ENCODE measurements at places on chromosomes 1 and 21. TPM values are rescaled to one million over a fixed set of nuclear protein-coding genes. Genes with fewer than 3 reads are reported as not detected.

Gene ZNF695
- not detected for total RNA-seq

GRCh38 chr1:207240325-207241101 is 81.0 kb upstream of the CD55 start:
- DNase-seq: peak; percentile 4

DNA sequence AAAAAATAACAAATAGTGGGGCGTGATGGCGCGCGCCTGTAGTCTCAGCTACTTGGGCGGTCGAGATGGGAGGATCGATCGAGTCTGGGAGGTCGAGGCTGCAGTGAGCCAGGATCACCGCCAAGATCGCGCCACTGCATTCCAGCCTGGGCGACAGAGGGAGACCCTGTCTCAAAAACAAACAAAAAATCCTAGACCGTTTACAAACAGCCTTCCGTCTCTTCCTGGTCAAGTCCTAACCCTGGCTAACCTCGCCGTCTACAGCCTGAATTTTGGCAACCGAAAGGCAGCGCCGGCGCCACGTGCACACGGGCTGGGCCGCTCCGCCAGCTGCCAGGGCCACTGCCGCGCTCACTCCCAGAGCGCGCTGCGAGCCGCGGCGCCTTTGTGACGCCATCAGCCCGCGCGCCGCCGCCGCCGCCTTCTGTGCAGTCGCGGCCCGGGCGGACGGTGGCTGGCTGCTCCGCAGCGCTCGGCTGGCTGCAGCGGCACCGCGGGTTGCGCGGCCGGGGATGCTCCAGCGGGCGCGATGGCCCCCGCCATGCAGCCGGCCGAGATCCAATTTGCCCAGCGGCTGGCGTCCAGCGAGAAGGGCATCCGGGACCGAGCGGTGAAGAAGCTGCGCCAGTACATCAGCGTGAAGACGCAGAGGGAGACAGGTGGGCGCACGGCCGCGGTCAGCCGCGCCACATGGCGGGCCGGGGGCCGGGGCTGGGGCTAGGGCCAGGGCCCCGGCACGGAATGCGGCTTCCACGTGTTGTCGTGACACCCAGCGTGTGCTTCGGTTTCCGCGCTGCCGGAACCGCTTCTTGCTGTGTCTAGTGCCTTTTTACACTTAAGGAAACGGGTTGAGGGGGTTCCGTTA is at the start of the genes HSF2BP and RRP1B:
Gene HSF2BP (minus strand): TSS at position 353 of the 865 bp plus-strand sequence. CDS start 1,392 bp downstream, outside the sequence.
Gene RRP1B (plus strand): TSS at position 425 of the 865 bp plus-strand sequence. CDS start 105 bp downstream, at position 530.
- DNase-seq: peak; percentile 79

- peak; percentile 66 for DNase-seq
These were observed 60.4 kb downstream of the CAPZB start for GRCh38 chr1:19424651-19425570.

DNA sequence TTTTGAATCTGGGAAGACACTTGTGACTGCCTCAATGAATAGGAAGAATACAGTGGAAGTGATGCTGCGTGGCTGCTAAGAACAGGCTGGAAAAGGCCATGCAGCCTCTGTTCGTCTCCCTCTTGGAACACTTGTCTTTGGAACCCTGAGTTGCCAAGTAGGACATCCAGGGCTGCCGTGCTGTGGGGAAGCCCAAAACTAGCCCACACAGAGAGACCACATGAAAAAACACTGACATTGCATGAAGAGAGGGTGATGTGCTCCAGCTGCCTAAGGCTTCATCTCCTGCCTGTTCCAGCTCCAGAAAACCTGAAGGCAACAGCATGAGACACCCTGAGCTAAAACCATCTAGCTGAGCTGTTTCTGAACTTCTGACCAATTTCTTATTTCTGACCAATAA is 61.1 kb upstream of the GNG4 start:
- no peak for DNase-seq

- no peak for DNase-seq
These were observed 5.9 kb upstream of the SIPA1L2 start for GRCh38 chr1:232635778-232636356.

All from thyroid gland (tissue), 4 donors.